Jurkat, Clone E6-1 (cell line): ENCODE measurements at places on chromosomes 6 and 20.

DNA sequence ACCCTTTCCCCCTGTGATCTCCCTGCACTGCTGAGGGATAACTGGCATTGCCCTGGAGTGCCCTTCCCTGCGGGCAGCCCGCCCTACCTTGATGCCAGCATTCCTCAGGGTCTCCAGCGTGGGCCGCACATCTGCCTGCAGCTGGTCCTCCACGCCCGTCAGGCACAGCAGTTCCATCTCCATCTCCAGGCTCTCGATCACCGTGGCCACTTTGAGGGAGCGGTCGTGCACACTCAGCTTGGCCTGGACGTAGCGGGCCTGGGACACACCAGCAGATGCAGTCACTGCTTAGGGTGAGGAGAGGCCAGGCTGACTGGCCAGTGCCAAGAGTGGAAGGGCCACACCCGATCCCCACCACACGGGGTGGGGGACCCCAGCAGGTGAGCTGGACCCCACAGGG is 82.6 kb upstream of the NFATC2 start:
- DNase-seq: no peak

DNA sequence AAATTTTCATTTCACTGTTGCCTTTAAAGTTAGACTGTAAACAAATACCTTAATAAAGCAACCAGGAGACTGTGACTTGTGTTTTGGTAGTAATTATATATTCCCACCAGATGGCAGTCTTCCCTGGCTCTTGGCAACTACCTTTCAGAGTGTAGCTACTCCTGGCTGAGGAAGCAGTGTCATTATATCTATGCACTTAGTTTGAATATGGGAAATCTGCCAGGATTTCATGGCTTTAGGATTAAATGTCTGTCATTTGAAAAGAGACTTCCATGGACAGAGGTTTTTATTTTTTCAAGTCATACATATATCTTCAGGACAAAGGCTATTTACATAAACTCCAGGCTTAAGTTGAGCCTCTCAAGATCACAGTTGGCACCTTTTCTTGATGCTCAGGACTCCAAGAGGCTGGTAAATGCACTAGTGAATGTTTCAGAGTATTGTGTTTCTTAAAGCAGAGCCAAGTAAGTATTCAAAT is 160.1 kb downstream of the C6orf58 start:
- DNase-seq: peak; percentile 78

DNA sequence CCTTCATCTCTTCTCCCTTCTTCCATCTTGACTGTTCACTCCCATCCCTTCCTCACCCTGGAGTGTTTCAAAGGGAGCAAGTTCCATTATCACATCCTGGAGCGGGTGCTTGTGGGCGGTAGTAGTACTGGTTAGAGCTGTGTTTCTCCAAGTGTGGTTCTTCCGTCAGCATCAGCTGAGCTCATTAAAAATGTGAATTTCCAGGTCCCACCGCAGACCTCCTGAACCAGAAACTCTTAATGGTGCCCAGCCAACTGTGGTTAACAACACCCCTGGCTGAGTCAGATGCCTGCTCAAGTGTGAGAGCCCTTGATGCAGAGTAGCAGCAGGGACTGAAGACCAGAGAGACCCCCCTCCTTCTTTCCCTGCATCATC is 24.4 kb downstream of the ANGPT4 start:
- no peak for DNase-seq

- DNase-seq: no peak
Measured at GRCh38 chr20:51734876-51735720, 33.1 kb downstream of the ATP9A start.
